ENCODE measurements at places on chromosomes 1 and 21. TPM values are rescaled to one million over a fixed set of nuclear protein-coding genes. Genes with fewer than 3 reads are reported as not detected.

Gene CRYZ
- 21.4 TPM for total RNA-seq

Gene UMODL1
- 1.7 TPM for total RNA-seq

Gene IL19
- total RNA-seq: not detected

Gene HSD3B2
- 0.63 TPM for total RNA-seq

Gene APCS
- not detected for total RNA-seq

Gene PGLYRP4
- total RNA-seq: not detected

Gene TNFSF4
- 17.6 TPM for total RNA-seq

Gene COX20
- 41.6 TPM for total RNA-seq

Gene TRAPPC3
- total RNA-seq: 109 TPM

Gene SLFNL1
- total RNA-seq: 96.8 TPM

Gene PIK3C2B
- total RNA-seq: 12.7 TPM

DNA sequence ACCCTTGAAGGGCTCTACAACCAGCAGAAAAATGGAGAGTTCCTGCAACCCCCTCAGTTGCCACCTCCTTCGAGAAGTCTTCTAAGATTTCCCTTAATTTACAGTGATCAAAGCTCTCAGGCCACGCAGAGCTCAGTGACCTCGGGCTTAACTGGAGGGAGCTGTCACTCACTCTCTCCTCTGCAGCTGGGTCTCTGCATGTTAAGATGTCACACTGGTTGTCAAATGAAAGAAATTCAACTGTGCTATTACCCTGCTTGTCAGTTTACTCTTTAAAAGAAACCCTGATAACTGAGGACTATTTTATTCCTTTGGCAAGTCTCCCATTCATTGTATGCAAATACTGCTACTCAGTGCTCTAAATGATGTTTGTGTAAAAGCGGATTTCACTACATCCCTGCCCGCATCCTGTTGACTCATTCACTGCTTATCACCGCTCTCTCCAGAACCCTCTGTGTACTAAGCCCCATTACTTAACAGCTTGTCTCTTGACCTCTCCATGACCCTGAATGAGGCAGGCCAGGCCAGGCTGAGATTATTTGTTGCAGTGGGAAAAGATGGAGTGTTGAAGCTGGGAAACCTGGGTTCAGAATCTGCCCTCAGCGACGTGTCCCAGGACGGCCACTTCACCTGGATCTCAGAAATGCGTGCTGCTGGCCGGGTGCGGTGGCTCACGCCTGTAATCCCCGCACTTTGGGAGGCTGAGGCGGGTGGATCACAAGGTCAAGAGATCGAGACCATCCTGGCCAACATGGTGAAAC, 13.7 kb downstream of the DHRS3 start:
- no peak for DNase-seq

GRCh38 chr1:241640867-241641622, 876 bp upstream of the CHML start:
- DNase-seq: no peak

- DNase-seq: no peak
Observed at GRCh38 chr1:212013672-212014071, 21.7 kb downstream of the INTS7 start.

GRCh38 chr1:232329103-232329813, 300.7 kb downstream of the SIPA1L2 start:
- no peak for DNase-seq

- peak; percentile 91 for DNase-seq
Observed at GRCh38 chr1:153985941-153986761, at the start of gene RAB13. Gene RAB13 (minus strand): TSS chr1:153986339. CDS start chr1:153986236, 103 bp downstream.

GRCh38 chr1:61013946-61014667, 68.3 kb upstream of the NFIA start:
- DNase-seq: no peak

DNA sequence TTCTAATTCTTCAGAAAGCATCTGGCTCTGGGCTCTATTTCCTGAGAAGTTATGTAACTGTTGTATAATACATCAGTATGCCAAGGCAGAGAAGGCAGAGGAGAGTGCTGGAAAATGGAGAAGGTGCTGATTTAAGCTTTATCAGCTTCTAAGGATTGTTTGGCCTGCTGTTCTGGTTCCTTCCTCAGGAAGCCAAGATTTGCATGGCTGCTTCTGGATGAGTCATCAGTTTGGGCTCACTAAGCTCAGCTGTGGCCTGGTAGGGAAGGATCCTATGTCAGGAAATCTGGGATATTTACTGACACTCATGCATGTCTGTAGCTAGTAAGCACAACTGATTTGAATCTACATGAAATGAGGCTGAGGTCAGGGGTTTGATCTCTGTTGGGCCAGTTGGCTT, 73.2 kb upstream of the ADGRL4 start:
- no peak for DNase-seq

- no peak for DNase-seq
Observed at GRCh38 chr1:165117482-165117881, 239.0 kb downstream of the LMX1A start.

DNA sequence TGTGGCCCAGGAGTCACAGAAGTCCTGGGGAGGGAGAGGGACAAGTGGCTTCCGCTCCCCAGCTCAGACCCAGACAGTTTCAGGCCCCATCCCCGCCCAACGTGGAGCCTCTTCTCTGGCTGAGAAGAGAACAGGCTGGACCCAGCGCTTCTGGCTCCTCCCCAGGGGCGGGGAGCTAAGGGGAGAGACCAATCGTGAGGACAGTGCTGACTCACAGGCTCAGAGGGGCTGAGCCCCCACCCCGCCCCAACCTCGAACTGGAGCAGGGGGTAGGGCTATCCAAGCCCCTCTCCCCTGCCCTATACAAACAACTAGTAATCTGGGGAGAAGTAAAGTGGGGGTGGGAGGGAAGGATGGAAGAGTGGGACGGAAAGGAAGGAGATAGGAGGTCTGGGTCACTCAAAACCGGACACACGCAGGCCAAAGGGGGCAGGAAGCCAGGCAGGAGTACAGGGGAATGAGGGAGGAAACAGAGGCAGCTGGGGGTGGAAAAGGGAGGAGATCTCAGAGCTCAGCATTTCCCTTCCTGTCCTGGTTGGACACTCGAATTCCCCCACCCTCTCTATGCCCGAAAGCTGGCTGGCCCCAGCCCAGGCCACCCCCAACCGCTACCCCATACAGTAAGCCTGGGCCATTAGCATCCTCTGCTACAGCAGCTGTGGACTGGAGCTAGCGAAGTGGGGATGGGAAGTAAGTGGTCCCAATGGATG, at the start of gene SHC1:
Gene SHC1, minus strand, starts transcription at position 117 of the 710 bp plus-strand sequence. CDS start 221 bp downstream, outside the sequence.
- DNase-seq: peak; percentile 94

DNA sequence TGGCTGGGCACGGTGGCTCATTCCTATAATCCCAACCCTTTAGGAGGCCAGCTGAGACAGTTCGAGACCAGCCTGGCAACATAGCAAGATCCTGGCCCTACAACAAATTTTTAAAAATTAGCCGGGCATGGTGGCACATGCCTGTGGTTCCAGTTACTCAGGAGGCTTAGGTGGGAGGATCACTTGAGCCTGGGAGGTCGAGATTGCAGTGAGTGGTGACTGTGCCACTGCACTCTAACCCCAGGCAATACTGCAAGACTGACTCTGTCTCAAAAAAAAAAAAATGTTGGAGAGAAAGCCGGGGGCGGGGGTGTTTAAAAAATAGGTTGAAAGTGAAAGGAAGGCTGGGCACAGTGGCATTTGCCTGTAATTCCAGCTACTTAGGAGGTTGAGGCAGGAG, 16.5 kb downstream of the CLDN19 start:
- peak; percentile 1 for DNase-seq

DNA sequence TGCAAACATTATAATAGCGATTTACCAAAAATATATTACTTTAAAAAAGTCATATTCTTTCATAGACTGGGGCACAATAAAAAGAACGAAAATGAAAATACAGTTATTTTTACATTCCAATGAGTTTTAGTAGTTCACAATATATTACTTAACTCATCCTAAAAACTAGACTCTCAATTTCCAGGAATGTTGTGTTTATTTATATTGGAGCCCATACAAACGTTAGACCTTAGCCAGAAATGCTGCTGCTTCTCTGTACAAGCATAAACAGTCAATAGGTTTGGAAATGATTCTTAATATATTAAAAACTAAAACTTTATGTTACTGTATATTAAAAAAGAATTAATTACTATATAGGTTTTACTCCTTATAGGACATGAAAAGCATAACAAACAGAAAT, 302.3 kb downstream of the BRINP3 start:
- DNase-seq: no peak

DNA sequence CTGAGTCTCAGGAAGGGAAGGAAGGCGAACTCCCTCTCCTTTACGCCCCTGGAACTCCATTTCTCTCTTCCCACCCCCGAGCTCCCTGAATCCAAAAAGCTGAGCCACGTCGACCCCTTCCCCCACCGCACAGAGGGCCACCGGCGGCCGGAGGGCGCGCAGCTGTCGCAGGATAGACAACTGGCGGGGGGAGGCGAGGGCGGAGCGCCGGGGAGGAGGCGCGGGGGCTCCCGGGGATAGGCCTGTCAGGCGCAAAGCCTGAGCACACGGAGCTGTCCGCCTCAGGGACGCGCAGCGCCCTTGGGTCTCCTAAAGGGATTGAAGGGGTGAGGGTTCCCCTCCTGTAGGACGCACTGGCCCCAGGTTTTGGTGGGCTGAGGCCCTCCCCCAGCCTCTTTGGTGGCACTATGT, 752 bp upstream of the ACTA1 start:
- no peak for DNase-seq

- DNase-seq: peak; percentile 66
Observed at GRCh38 chr1:67733681-67734322, 48.8 kb downstream of the GADD45A start.

- DNase-seq: no peak
Observed at GRCh38 chr21:29423099-29423870, 124.6 kb downstream of the BACH1 start.

- DNase-seq: peak; percentile 80
Observed at GRCh38 chr21:26169061-26169610, 1.4 kb downstream of the APP start.

DNA sequence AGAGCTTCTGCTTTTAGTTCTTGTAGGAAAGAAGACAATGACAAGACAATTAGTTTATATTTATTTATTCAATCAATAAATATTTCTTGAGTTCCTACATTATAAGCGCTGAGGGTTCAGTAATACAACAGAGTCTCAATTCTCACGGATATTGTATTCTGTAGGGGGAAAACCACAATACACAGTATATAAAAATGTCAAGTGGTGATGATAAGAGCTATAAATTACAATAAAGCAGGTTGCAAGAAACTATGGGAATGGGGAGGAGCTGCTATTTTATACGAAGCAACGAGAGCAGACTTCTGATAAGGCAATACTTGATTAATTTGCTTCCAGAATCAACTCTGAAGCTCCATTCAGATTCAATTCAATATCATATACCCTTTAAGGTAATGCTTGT, 10.6 kb upstream of the XCL1 start:
- no peak for DNase-seq

GRCh38 chr1:159092036-159092760, 15.6 kb upstream of the AIM2 start:
- no peak for DNase-seq

DNA sequence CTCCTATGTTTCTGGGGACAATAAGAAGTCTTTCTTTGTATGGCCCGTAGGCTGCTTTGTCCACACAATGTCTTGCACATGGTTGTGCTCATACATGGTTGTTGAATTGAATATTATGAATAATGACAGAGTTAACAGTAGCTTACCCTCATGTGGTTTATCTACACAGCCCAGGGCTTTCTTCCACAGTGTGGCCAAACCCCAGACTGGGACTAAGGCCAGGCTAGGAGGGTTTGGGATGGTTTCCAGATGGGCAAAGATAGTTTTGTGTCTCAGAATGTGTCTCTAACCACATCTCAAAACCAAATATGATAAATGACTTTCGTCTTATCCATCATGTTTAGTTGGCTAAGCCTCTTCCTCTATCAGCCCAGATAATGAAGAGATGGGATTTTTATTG, 65.2 kb downstream of the CACNA1E start:
- no peak for DNase-seq

- DNase-seq: no peak
Observed at GRCh38 chr1:225928186-225929175, 4.4 kb upstream of the PYCR2 start.

DNA sequence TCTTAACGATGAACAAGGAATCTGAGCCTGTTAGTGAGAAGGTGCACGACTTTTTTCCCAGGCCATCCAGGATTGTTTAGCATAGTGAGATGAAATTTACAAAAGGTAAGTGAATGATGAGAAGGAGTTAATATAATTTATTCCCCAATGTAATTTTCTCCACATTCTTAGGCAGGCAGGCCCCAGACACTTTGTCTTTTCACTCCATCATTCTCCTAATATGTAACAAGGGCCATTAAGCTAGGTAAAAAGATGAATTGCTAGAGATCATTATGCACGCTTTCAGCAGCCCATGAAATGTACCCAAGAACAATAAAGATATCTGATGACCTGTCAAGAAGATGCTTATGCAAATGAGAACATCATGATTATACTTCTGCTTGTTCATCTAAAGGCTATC, 24.1 kb downstream of the NIBAN1 start:
- DNase-seq: no peak
